ENCODE measurements at places on chromosomes 12 and 14.

DNA sequence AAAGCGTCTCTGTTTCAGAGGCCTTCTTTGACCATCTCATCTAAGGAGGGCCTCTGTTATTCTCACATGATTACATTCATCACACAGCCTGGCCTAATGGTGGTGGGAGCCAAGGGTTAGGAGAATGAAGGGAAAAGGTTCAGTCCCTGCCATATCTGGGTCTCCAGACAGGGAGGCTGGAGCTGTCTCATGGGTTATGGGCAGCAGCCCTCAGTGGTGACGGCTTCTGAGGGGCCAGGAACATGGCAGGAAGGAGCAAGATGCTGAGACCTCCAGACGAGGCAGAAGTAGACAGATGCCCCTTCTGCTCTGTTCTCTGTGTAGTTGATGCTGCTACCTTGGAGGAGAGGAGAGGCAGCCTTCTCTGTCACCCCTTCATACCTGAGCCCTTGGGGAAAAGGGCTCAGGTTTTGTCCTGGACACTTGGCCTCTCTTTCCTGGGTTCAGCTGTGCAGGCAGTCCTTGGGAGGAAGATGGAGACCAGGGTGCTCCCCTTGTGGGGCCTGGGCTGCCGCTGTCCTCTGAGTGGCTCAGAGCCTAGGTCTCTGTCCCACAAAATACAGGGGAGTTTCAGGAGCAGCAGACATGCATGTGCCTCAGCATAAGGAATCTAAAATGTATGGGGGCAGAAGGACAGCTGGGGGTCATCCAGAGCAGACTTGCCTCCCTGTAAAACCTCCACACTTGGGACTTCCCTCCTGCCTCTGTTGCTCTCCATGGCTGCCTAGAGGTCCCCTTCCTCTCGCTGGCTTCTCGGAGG lies 3.6 kb downstream of the IFI27L2 start:
- DNase-seq, result no peak

DNA sequence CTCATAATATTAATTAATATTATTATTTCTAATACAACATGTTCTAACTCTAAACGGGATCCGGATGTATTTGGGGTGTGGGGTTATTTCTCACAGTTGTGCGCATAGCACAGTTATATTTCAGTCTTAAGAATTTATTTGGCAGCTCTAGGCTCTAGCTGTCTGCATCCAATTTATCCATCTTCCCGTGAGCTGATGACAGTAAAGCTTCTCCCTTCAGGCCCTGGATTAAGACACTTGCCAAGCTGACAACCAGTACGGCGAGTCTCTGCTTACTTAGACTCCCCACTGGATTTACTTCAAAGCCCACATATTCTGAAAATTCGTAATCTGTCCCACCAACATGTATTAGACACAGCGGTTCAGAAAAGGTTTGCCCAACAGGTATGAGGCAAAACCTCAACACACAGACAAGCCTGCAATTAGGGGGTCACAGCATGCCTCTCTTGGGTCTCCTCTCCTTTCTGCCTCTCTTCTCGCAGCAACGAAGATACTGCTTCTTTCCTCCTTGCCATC lies 232.9 kb upstream of the TMTC1 start:
- no peak for DNase-seq

- DNase-seq, result no peak
Observed at GRCh38 chr12:20404576-20405346, 36.4 kb downstream of the PDE3A start.

GRCh38 chr12:95694136-95694535 lies 96.4 kb downstream of the NTN4 start:
- no peak for DNase-seq

DNA sequence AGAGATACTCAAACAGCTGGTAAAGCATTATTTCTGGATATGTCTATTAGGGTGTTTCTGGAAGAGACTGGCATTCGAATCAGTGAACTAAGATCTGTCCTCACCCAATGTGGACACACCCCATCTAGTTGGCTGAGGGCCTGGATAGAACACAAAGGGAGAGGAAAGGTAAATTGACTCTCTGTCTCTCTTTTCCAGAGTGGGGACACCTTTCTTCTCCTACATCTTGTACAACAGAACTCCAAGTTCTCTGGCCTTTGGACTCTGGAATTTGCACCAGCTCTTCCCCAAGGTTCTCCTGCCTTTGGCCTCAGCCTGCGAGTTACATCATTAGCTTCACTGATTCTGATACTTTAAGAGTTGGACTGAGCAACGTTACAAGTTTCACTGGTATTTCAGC lies 1253.9 kb downstream of the SLC16A7 start:
- no peak for DNase-seq

GRCh38 chr14:77557391-77557790 lies 58.8 kb upstream of the ISM2 start:
- no peak for DNase-seq

DNA sequence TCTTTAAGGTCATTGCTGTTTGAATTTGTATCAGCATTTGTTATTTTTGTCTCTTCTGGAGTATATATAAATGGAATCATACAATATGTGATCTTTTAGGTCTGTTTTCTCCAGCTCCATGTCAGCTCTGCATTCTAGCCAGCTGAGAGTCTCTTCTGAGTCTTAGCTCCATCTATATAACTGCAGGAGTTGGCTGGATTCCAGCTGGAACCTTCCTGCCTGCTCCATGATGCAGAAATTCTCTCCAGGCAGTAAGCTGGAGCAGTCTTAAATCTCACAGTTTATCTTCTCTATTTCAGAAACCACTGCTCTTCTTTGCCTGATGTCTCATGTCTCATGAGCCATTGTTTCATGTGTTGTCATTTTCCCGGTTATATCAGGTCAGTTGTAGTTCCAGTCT lies 827.6 kb downstream of the NRXN3 start:
- DNase-seq, result no peak

GRCh38 chr12:7289743-7290142 lies 14.1 kb upstream of the ACSM4 start:
- DNase-seq, result no peak

DNA sequence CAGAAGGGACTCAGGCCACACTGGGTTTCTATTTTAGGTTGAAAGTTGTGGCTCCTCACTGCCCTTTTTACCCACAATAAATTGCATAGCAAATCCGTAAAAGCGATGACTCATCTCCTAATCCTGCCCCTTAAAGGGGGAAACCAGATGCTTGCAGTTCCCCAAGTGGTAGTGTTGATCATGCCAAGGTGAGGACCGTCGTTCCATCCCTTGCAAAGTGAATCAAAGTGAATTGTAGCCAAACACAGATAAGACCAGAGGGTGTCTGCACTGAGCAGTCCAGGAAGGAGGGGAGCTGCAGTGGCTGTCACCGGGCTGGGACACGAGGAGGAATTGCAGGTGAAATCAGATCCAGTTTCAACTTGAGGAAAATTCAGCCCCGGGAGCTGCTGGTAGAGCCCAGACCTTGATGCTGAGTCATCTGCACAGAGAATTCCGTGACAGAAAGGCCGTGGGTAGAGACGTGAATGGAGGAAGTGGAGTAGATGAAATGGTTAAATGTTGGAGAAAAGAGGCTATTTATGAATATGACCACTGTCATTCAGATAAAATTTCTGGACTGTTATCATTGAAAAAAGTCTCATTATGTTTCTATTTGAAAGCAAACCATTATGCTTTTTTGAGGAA lies 44.2 kb upstream of the MMP17 start:
- DNase-seq, result no peak

GRCh38 chr12:74971201-74971600 lies 238.4 kb downstream of the KCNC2 start:
- no peak for DNase-seq

DNA sequence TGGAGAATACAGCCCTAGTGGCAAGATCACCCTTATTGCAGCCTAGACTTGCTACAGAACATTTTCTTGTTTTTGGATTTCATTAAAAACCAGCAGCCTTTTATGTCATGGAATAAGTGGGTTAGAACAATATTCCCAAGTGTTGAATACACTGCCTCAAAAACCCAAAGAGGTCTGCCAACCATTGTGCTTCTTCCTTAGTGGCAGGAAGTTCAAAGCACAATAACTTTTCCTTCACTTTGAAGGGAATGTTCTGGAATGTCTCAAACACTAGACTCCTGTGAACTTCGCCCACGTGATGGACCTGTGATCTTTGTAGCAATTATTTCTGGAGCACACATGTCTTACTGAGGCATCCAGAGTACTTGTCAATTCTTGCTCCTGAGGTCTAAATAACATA lies 8.5 kb downstream of the SLC17A8 start:
- no peak for DNase-seq

- DNase-seq, result no peak
Observed at GRCh38 chr12:87511371-87511770, 517.8 kb downstream of the C12orf50 start.

- no peak for DNase-seq
Observed at GRCh38 chr12:110965574-110965973, 45.2 kb upstream of the MYL2 start.

GRCh38 chr14:69848156-69848555 lies 31.1 kb upstream of the SMOC1 start:
- DNase-seq, result no peak

GRCh38 chr14:27721760-27722159 lies 1044.8 kb upstream of the FOXG1 start:
- DNase-seq, result no peak

DNA sequence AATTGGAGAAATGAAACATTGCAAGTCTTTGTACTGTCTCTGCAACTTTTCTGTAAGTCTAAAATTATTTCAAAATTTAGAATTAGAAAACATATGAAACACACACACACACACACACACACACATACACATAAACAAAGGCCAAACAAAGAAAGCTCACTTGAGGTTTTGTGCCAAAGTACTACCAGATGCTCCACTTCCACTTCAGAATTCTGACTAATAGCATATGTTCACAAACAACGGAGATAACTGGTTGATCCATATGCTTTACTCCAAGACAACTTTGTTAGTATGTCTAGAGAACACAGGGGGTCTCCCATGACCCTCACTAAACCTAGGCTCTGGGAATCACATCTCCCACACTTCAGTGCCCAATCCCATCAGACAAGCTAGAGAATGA lies 133.8 kb upstream of the CLEC14A start:
- no peak for DNase-seq

GRCh38 chr14:91755570-91756295 lies 23.8 kb upstream of the CATSPERB start:
- DNase-seq, result no peak

- no peak for DNase-seq
Observed at GRCh38 chr14:90743826-90744225, 72.4 kb downstream of the TTC7B start.

Measured in GM12892 (cell line).